Stimulated activated naive B cell treated with anti-CD40 and anti-IgM and Interleukin-4, amounts not matched to agents 10 μg/mL and 1 μg/mL and 100 μg/mL, for 72 hours (primary cell): ENCODE measurements at places on chromosomes 16 and 17.

GRCh38 chr17:75504347-75505151 lies 10.8 kb downstream of the CASKIN2 start:
- no peak overlapping the region for H3K27ac ChIP-seq
- H3K36me3 ChIP-seq, result peaks cover 5% of the 10 kb centered on the region
- H3K27me3 ChIP-seq, result no peaks in the 10 kb centered on the region
- DNase-seq, result peak; percentile 33
- no peak overlapping the region for H3K4me3 ChIP-seq
- H3K4me1 ChIP-seq, result no peaks in the 10 kb centered on the region

GRCh38 chr16:50460538-50461399 lies 87.4 kb upstream of the NKD1 start:
- no peak overlapping the region for H3K27ac ChIP-seq
- H3K4me1 ChIP-seq, result no peaks in the 10 kb centered on the region
- peaks cover 73% of the 10 kb centered on the region for H3K27me3 ChIP-seq
- no peak for DNase-seq
- H3K4me3 ChIP-seq, result no peak overlapping the region

DNA sequence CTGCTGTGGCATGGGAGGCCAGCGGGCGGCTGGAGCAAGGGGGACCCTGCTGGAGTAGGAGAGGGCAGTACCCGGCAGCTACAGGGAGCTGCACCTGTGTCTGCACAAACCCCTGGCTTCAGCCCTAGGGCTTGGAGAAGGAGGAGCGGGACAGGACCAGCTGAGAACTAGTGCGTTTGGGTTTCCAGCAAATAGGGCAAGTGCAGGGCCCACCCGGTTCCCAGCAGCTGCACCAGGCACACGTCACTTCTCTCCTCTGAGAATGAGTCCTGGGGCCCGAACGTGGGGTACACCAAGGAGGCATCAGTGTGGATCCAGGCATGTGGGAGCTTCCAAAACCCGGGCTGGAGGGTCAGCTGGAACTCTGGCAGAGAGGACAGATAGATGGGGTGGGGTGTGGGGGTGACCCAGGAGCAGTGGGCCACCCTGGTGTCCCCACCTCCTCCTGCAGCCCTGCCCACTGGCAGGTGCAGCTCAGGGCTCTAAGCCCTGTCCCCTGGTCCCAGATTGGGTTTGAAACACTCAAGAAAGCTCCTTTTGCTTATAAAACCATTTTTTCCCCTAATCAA lies 5.6 kb downstream of the C16orf89 start:
- H3K27me3 ChIP-seq, result peaks cover 21% of the 10 kb centered on the region
- no peak for DNase-seq
- no peaks in the 10 kb centered on the region for H3K4me1 ChIP-seq

DNA sequence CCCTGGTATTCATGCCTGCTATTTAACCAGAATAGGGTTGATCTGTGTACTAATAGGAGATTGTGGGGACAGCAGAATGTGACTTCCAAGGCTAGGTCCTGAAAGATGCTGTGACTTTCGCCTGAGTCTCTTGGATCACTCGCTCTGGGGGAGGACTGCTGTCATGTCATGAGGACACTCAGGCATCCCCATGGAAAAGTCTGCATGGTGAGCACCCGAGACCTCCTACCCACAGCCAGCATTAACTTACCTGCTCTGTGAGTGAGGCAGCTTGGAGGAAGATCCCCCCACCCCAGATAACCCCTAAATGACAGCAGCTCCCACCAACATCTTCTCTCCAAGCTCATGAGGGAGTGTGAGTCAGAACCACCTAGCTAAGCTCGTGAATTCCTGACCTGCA lies 30.3 kb upstream of the C16orf78 start:
- H3K4me1 ChIP-seq, result no peaks in the 10 kb centered on the region
- no peaks in the 10 kb centered on the region for H3K36me3 ChIP-seq
- DNase-seq, result no peak

- no peak for DNase-seq
- no peak overlapping the region for H3K27ac ChIP-seq
- peaks cover 28% of the 10 kb centered on the region for H3K27me3 ChIP-seq
- H3K4me3 ChIP-seq, result no peak overlapping the region
- no peaks in the 10 kb centered on the region for H3K4me1 ChIP-seq
These were observed 60.6 kb upstream of the TMEM97 start for GRCh38 chr17:28258347-28258887.
